ENCODE measurements at places on chromosomes 2 and 18.

DNA sequence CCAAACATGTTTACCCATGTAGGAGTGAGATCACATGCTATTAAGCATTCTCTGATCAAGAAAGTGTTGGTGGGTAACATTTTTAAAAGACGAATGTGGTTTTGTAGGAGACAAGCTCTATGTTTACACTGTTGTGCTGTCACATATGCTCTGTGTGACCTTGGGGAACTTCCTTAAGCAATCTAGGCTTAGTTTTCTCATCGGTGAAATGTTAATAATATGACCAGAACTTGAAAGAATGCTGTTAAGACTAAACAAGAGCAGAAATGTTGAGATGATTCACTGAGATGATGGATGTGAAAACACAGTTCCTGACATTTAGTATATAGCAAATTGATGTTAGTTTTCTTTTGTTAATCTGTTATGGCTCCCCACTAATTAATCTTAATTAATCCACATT lies 860.9 kb upstream of the CNTNAP5 start:
- DNase-seq, result no peak

GRCh38 chr2:234593636-234594035 lies 96.8 kb upstream of the ARL4C start:
- no peak for DNase-seq

- DNase-seq, result no peak
These were observed 27.2 kb upstream of the RFX8 start for GRCh38 chr2:101502095-101502494.

- DNase-seq, result no peak
These were observed 79.2 kb downstream of the KIAA2012 start for GRCh38 chr2:202152104-202152715.

All from activated CD4-positive, CD25-positive, alpha-beta regulatory T cell (primary cell).